T-helper 1 cell (primary cell): ENCODE measurements at places on chromosomes 5 and 9.

DNA sequence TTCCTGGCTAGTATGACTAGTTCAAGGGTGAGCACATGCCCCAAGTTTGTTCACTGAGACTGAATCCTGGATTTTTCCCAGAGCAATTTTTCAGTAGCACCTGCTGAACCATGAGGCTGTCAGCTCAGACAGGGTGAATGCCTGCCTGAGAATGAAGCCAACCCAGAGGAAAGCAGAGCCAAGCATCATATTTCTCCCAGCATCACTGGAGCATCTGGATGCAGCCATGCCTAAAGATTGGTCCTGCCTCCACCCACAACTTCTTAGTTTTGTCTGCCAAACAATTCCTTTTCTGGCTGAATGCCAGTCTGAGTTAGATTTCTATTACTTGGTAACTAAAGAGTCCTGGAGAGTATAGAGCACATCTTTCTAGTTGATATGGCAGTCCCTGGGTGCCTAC, 343.6 kb downstream of the CSNK1G3 start:
- DNase-seq = no peak

DNA sequence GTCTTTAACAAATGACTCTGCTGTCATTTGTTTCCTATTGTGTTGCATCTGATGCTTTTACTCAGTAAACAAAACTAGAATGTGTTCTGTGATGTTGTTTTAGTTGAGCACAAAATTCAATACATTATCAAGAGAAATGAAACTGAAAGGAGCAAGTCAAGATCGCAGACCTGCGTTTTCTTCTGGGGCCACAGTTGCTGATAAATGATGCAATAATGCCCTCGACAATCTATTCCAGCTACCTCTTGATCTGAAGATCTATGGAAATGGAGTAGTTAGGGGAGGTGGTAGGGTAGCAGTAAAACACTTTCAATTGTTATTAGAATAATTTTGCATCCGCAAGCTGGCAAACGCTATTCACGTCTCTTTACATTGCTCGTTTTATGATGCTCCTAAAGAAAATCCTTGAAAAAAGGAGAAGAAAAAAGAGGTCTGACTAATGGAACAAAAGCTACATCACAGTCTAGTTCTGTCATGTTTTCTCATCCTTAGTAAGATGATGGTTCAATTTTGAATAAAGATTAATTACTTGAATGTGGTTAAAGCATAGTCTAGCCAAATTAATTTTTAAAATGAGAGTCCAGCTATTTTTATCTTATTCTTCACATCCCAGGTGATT, 1.6 kb downstream of the ZNF366 start:
- no peak for DNase-seq

DNA sequence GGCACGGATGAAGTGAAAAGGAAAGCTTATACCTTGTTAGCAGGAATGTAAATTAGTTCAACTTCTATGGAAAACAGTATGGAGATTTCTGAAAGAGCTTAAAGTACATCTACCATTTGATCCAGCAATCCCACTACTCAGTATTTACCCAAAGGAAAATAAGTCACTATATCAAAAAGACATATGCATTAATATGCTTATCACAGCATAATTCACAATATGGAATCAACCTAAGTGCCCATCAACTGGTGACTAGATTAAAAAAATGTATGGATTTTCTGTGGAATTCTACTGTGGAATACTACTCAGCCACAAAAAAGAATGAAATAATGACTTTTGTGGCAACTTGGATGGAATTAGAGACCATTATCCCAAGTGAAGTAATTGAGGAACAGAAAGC, 279.6 kb downstream of the GABRB2 start:
- DNase-seq = no peak

DNA sequence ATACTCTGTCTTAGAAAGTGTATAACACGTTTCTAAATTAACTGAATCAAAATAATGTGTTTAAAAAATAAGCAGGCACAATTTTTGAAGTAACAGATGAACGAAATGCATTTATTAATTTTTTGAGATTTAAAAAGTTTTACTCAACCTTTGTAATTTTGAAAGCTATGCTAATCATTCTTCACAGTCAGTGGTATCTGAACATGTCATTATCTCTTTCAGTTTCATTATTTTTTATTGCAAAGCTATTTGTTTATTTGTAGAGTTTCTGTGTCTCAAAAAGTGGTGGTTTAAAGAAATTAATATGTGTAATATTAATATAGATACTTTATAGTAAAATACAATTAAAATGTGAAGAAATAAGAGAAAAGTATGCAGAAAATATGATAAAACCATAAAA, 11.2 kb downstream of the CHSY3 start:
- no peak for DNase-seq

- no peak for DNase-seq
Measured at GRCh38 chr5:81760521-81760920, 9.6 kb upstream of the SSBP2 start.

GRCh38 chr5:53090229-53090628, 19.3 kb downstream of the MOCS2 start:
- no peak for DNase-seq
